ENCODE measurements at places on chromosomes 1 and 21.
A peak's percentile ranks its signal among the peaks of the same experiment; 100 is the strongest.

- DNase-seq = peak; percentile 5
These were observed 387.6 kb downstream of the LTN1 start for GRCh38 chr21:28604946-28605537.

DNA sequence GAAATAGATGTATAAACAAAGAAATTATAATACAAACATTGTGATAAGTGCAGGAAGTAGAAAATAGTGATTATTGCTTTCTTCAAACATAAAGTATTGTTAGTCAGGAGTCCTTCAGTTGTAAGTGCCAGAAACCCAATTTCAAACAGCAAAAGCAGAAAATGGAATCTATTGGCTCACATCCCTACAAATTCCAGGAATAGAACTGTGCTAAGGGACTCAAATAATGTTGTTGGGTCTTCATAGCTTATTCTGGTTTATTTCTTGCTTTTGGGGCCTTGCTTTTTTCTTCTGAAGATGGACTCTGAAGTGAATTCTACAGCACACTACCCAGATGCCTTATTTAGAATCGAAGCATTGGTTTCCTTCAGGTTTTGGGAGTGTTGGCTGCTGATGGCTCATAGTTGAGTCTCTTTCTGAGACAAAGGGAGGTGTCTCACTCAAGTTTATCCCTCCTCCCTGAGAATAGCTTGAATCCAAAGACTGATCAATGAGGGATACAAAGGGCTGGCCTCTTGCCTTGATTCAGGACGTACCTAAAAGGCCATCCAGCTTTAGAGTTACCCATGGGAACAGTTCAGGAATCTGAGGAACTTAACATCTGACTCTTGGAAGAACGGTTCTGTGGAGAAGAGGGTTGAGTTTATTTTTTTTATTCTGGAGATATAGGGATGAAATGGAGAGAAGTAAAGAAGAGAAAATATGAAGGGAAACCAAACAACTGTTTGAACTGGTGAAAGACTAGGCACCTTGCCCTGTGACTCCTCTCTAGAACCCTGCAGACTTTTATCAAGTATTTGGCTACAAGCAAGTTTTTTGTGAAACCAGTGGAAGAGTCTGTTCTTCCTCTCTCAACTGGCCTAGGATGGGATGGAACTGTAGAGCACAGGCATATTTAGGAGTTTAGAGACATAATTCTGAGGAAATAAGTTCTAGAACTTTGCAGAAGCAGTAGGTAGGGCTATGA lies 39.0 kb upstream of the ATG4C start:
- DNase-seq = no peak

DNA sequence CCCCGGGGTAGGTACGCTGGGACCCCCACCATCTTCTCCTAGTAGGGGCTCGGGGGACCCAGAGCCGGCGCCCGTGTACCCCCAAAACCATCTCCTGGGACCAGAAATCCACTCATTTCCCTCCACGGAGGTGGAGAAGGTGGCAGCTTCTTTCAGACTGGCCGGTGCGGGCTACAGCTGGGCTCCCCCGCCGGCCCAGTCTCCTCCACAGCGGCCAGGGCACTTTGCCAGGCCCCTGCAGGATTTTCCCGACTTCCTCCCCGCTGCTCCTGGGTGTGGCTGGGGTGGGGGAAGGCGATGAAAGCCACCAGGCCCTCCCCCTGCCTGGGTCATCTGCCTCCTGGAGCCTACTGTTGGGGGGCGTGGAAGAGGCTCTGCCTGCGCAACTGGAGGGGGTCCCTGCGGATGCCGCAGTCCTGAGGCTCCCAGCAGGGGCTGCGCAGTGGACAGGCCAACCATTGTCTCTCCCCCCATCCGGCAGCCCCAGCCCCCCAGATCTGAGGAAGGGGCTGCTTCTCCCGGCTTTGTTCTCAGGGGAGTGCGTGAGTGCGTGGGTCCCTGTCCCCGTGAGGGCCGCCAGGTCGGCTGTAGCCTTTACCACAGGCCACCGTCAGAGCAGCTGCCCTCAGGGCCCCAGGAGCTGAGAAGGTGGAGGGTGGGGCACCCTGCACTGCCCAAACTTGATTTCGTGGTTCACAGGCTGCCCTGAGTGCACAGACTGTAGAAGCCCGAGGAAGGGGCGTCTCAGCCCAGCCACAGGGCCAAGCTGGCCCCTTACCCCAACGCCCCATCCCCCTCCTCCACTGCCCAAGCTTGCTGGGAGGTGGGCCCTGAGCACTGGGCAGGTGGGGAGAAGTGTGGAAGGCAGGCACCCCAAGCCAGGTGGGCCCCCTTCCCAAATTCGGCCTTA lies 1.3 kb downstream of the AGRN start:
- DNase-seq = no peak

GRCh38 chr1:61395146-61395800 lies 312.9 kb downstream of the NFIA start:
- no peak for DNase-seq

- no peak for DNase-seq
These were observed 18.1 kb downstream of the ITSN1 start for GRCh38 chr21:33660406-33660805.

DNA sequence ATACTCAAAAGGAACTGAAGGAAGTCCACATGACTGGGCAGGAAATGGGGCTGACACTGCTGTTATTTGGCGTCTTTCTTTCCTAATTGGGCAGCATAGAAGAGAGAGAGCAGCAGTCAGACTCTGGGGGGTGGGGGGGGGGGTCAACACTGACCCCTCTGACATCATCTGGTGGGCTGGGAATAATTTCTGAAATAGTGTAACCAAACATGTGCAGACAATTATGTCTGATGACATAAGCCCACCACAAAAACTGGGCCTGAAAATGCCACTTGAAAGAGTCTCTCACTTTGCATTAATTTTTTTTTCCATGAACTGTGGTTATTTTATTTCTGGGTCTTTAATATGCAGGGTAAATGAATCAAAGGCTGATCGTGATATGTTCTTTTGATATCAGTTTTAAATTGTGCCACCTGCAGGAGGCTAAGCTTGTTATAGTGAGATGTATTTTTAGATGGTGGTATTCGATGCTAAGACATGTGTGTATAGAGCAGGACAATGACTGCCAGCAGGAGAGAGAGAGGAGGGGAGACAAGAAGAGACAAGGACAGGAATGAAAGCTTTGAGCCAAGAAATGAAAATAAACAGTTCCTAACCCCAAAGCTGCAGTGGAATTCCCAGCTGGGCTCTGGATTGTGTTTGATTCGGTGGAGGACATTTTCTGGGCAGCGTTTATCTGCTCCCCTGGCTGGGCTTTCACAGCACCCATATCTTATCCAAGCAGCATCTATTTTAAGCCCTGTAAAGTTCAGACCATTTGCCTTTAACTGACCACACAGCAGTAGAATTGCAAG lies 264.7 kb downstream of the PBX1 start:
- no peak for DNase-seq

DNA sequence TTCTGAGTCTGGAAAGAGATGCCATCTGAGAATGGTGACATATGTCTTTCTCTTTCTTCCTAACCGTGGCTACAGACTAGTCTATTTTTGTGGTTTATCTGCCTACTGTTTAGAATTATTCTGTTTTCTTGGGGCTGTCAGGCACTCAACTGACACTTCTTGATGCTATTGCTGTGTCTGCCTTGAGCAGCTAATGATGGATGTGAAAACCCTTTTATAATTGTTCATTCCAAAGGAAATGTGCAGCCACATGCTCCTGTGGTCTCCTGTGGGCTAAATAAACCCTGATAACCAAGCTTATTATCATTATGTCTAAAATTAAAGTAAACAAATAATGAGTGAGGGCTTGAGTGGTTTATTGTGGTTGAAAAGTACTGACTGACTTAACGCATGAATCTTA lies 52.7 kb upstream of the CXADR start:
- no peak for DNase-seq

DNA sequence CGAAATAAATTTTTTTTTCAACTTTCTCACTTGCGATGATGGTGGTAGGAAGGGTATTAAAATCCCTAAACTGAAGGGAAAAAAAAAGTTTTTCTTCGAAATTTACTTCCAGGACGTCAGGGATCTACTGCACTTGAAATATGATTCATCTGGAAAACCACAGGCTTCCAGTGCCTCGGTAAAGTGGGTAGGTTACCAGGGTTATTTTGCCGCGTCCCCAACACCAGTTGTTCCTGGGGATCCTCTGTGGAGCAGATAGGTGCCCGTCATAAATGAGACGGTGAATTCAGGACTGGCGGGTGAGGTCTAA lies 773 bp downstream of the RABIF start:
- no peak for DNase-seq

GRCh38 chr1:116266864-116267212 lies 106.2 kb upstream of the ATP1A1 start:
- DNase-seq = no peak

DNA sequence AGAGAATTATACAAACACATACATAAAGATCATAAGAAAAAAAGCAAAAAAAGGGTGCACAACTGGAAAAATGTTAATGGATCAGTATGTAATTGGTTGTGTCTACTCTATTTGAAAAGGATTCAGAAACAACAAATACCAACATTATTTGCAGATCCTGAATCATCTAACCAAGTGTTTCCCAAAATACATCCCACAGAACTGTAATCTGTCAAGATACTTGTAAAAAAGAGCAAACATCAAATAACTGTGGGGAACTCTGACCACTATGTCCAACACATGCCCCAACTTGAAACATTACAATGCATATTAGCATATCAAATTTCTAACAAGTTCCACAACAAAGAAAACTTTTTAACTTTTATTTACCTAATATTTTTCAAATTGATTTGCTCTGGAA lies 22.6 kb downstream of the ANKRD13C start:
- no peak for DNase-seq

GRCh38 chr1:76868154-76868882 lies 1.0 kb downstream of the ST6GALNAC5 start:
- peak; percentile 46 for DNase-seq

GRCh38 chr1:41622859-41623732 lies 138.6 kb upstream of the EDN2 start:
- DNase-seq = no peak

GRCh38 chr21:41662161-41662560 lies 104.7 kb downstream of the RIPK4 start:
- no peak for DNase-seq

- DNase-seq = no peak
These were observed 28.8 kb downstream of the IRF2BP2 start for GRCh38 chr1:234581063-234581714.

DNA sequence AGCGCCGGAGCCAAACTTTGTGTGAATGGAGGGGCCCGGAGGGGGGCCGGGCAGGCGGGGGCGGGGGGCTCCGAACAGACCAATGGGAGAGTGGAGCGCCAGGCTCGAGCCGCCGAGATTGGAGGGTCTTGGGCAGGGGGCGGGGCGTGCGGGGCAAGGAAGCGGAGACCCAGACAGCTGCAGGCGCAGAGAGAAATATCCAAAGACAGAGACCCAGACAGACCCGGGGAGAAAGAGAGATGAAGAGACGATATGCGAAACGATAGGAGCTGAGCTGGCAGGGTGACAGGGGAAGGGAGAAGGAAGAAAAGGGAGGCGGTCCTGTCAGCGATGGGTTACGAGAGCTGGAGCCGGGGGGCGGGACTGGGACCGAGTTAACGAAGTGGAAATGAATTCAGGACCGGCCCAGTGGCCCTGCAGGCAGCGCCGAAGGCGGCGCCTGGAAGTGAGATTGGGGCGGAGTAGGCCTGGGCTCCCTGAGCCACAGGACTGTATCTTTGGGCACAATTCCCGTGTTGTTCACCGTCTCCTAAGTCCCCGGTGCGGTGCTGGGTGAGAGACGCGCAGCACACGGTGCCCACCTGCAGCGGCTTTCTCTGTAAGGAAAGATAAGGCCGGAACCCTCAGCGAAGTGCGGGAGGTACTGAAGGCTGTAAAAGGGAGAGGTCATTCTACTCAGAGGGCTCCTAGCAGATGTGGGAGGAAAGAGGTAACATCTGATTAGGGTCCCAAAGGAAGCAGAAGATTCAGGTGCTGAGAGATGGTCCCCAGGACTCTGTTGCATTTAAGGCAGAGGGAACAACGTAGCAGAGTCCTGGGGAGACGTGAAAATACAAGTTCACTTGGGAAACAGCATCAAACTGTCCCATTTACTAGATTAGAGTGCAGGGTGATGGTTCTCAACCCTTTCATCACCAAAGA lies 543 bp upstream of the KCNJ10 start:
- DNase-seq = peak; percentile 29

- peak; percentile 55 for DNase-seq
These were observed 89.2 kb upstream of the COL6A1 start for GRCh38 chr21:45892156-45892915.

GRCh38 chr1:233722212-233722979 lies 108.5 kb downstream of the KCNK1 start:
- no peak for DNase-seq

GRCh38 chr1:207286786-207287468 lies 34.6 kb upstream of the CD55 start:
- no peak for DNase-seq

DNA sequence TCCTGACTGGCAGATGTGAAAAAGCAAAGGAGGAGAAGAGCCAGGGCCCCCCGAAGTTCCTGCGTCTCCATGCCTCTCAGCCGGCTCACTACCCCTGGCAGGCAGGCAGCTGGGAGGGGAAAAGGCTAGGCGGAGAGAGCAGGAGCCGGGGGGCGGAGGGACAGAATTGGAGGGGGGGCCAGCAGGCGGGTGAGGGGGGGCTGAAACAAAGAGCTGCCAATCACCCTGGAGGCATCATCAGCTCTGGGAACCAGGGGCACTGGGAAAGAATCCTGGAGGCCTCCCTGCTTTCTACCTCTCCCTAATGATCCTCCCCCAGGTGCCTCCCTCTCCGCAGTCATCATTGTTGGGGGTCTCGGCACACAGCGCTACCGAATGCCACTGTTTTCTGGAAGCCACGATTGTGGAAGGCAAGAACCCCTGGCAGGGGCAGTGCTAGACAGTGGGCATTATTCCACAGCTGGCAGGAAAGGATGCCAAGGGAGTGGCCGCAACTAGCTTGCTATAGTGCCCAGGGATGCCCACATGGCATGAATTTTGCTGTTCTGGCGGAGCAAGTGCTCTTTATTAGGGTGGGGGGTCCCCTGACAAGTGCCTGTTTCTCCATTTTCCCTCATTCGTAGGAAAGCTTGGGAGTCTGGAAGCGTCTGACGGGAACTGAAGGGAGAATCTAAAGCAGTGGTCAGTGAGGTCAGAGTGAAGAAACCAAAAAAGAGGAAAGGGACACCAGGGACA lies at the start of gene THBS3:
Gene THBS3, minus strand, starts transcription at position 92 of the 735 bp plus-strand sequence. Its CDS starts 21 bp downstream, at position 71.
- no peak for DNase-seq

DNA sequence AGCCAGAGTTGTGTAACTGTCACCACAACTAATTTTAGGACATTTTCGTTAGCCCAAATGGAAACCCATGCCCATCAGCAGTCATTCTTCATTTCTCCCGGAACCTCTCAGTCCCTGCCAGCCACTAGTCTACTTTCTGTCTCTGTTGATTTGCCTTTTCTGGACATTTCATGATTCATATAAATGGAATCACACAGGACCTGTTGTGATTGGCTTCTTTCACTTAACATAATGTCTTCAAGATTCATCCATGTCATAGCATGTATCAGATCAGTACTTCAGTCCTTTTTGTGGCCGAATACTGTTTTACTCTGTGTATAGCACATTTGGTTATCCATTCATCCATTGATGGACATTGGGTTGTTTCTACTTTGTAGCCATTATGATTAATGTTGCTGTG lies 7.1 kb downstream of the SLC66A1 start:
- DNase-seq = no peak

- no peak for DNase-seq
These were observed 54.8 kb downstream of the NR5A2 start for GRCh38 chr1:200082329-200082728.

All from hematopoietic multipotent progenitor cell (in vitro differentiated cells).